Progenitor cell of endocrine pancreas (in vitro differentiated cells): ENCODE measurements at places on chromosomes 2 and 18.

GRCh38 chr2:160301420-160301819 is 101.3 kb upstream of the ITGB6 start:
- DNase-seq, result no peak

GRCh38 chr2:138499684-138500083 is 1.9 kb upstream of the SPOPL start:
- DNase-seq, result no peak

- peak; percentile 55 for DNase-seq
Measured at GRCh38 chr2:84970210-84970867, 622 bp upstream of the KCMF1 start.

DNA sequence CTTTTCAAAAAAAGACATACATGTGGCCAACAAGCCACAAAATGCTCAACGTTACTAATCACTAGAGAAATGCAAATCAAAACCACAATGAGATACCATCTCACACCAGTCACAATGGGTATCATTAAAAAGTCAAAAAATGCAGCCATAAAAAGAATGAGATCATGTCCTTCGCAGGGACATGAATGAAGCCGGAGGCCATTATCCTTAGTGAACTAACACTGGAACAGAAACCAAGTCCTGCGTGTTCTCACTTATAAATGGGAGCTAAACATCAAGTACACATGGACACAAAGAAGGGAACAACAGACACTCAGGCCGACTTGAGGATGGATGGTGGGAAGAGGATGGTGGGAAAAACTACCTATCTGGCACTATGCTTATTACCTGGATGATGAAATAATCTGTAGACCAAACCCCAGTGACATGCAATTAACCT is 17.8 kb upstream of the ATL2 start:
- DNase-seq, result no peak

DNA sequence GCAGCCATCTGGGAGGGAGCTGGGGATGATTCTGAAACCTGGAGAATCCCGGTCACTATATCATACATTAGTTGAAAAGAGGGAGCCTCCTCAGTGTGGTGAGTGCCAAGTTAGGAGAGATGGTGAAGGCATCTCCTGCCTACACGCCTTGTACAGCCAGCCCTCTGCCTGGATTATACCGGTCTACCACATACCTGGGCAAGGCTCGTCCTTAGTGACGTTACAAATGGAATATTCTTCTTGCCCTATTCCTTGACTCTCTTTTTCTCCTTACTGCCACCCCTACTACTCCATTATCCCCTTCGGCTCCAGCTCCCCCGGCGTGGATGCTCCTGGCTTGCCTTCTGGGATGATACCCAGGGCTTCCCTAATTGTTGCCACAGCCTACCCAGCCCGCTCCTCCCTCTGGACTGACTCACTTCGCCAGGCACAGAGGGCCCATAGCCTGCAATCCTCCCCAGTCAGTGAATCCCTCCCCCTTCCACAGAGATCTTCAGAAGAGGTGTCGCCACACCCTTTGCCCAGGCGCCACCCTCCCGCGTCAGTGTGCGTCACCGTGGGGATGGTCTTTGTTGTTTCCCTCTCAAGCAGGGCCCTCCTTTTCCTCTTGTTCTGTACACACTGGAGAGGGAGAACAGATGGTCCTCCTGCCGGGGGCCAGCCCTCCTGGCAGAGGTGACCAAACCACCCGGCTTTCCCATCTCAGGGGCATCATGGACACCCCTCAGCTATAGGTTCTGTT is 115.2 kb upstream of the EPAS1 start:
- DNase-seq, result no peak

GRCh38 chr18:55863876-55864275 is 275.9 kb upstream of the TCF4 start:
- no peak for DNase-seq

DNA sequence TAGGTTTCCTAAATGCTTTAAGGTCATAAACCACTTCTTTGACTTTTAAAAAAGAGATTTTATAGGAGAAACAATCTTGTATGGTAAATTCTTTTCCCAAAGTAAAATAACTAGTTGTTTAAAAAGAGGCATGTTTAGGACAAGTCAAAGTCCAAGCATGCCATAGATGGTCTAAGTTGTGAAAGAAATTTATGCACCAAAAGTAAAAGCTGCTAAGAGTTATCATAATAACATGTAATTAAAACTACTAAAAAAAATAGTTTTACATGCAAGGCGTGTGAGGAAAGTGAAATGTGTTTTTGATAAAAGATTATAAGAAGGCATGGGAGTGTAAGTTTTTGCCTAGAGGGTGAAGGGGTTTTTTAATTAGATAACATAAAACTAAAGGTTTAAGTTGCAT is 22.5 kb downstream of the FAM210A start:
- DNase-seq, result no peak

DNA sequence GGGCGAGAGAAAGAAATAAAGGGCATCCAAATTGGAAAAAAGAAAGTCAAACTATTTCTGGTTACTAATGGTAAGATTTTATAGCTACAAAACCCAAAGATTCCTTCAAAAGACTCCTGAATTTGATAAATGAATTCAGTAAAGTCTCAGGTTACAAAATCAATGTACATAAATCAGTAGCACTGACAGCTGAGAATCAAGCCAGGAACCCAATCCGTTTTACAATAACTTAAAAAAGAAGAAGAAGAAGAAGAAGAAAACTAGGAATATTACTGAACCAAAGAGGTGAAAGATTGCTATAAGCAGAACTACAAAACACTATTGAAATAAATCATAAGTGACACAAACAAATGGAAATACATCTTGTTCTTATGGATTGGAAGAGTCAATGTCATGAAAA is 291.5 kb upstream of the GULP1 start:
- no peak for DNase-seq

GRCh38 chr2:119227346-119227745 is 3.7 kb downstream of the STEAP3 start:
- DNase-seq, result no peak
